Cerebellar nuclear complex (tissue), 1 donor: ENCODE measurements at places on chromosomes 6 and 20.

DNA sequence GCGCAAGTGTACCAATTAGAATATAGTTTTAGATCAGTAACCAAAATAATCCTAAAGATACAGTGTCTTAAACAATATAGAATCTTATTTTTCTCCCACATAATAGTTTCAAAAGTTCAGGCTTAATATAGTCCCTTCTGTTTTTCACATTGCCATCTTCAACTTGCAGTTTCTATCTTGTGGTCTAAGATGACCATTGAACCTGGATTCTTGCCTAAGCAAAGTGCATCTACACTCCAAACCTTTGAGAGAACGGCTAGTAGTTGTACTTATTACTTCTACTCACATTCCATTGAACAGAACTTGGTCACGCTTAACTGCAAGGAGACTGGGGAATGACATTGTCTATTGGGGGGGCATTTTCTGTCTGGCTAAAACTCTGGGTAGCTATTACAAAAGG lies 373.0 kb downstream of the LMBRD1 start:
- no peak for DNase-seq

DNA sequence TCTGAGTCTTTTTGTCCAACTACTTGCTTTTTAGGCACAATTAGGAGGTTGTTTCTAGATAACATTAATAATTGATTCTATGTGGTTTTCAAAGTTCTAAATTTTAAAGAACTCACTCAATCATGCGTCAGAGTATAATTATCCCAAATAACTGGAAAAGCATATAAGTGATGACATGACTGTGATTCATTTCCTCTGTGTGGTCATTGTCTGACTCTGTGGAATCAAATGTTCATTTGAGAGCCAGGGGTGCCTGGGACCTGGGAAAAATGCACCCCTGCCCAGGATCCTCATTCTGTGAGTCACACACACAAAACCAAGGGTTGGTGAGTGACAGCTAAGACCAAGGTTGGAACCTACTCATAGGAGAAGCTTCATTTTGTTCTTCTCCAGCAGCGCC lies 127.1 kb upstream of the MLIP start:
- no peak for DNase-seq

DNA sequence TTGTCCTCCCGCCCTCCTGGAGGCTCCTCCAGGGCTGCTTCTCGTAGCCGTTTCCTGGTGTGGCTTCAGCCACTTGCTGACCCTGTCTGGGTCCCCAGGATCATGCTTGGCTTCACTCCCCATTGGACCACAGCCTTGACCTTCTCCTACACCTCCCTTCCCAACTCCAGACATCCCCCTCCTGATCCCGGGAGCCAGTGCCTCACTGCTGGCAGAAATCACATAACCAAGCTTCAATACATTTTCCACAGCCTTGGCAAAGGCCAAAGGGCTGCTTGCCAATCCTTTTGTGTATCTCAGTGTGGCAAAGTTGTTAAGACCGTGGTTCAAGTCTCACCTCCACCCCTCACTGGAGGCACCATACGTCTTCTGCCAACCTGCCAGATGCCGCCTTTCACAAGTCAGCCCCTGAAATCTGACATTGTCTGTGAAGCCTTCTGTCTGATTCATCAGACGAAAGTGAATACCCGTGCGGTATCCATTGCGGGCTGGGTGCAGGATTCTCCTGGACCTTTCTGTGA lies 60.1 kb downstream of the PHACTR3 start:
- no peak for DNase-seq

GRCh38 chr6:56318851-56319250 lies 71.5 kb upstream of the COL21A1 start:
- no peak for DNase-seq

- DNase-seq = no peak
Observed at GRCh38 chr6:46014046-46014445, 1.6 kb downstream of the CLIC5 start.

GRCh38 chr20:61692479-61692878 lies 373.2 kb downstream of the TAF4 start:
- no peak for DNase-seq

DNA sequence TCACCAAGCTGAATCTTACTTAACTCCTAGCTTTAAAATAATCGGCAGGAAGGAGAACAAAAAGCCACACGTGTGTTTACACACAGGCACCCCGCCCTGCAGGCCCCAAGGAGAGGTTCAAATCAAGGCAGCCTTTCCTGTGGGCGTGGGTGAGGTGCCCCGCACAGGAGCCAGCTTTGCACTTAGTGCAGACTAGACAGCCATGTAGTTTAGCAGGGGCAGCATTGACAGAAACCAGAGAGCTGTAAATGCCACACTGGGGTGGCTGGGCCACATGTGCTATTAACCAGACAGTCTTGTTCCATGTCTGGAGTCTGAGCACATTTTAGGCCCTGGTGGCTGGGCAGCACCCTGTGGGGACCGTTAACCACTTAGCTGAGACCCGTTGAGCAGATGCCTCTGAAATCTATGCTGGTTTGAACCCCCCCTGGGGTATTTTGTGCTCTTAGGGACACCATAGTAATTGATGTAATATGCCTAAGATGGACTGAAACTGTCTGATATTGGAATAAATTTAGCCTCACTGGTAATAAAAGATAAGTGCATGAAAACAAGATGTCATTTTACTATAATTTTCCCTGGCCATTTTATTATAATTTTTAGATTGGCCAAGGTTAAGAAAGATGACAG lies 106.4 kb upstream of the KCNG1 start:
- DNase-seq = no peak

DNA sequence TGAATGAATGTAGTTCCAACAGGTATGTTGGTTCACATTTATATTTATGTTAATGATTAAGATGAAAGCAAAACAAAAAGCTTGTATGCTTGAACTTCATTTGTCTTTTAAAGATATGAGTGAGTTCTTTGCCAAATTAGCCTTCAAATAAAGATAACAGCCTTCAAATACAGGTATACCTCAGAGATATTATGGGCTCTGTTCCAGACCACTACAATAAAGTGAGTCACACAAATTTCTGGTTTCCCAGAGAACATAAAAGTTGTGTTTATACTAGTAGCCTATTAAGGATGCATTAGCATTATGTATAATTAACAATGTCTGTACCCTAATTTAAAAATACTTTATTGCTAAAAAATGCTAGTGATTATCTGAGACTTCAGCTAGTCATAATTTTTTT lies 245.3 kb upstream of the MAN1A1 start:
- no peak for DNase-seq

DNA sequence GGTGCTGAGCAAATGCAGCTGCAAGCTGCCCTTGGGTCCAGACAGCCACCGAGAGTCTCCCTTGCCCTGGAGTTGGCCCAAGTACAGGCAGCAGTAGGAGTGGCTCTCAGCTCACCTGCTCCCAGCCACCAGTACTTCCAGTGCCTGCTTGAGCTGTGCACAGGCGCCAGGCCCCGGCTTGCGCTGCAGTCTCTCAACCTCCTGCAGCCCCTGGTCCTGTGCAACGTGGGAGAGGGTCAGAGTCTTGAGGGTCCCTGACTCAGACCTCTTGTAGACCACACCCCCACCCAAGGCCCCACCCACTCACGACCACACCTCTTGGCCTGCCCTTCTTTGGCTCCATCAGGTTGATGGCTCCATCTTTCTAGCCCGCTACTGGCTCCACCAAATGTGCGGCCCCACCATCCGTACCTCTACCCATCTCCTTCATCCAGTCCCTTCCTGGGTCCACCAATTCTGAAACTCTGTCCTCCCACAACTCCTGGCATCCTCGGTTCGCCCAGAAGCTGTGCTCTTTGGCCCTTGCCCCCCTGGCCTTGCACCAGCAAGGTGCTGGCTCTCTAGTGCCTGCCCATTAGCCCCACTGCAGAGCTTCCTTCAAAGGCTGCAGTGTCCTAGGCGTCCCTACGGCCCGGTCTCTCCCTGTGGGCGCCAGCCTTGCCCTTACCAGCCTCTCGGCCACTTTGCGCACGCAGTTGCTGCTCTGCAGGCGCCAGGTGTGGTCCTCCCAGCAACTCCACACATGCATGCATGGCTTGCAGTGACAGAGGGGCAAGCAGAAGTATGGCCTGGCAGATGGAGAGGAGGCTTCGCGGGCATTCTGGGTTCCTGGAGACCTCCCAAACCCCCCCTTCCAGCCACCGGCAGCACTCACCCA lies 16.5 kb upstream of the SPAG4 start:
- DNase-seq = no peak

DNA sequence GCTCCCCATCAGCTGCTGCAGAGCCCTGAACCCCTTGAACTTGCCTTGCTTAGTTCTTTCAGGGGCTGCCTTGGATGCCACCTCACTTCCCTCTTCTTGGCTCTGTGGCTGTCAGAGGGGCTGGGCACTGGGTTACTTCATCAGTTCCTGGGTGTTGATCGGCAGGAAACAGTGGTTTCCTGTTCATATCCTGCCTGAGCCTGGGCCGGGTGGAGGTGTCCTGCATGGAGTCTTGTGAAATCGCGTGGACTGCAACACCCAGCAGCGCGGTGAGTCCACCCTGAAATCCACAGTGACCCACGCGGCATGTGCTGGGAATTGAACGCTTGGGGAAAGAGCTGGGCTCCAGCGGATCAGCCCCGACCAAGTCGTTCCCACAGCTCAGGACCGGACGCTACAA lies 97.5 kb downstream of the CDH26 start:
- no peak for DNase-seq

- DNase-seq = no peak
Observed at GRCh38 chr6:127160484-127160883, 42.0 kb downstream of the RSPO3 start.

- no peak for DNase-seq
Observed at GRCh38 chr20:63682384-63683139, 13.9 kb upstream of the TNFRSF6B start.

DNA sequence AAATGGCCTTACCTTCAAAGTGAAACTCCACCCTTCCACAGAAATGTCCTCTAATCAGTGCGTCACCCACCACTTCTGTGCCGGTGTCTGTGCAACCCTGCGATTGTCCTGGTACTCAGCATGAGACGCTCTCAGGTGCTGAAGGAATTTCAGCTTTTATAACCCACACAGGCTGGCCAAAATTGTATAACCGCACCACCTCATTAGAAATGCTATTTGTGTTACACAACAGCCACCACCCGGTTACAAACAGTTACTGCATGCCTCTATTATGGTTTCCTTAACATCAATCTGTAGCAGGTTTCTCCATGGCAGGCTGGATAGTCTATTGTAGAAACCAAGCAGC lies 51.5 kb downstream of the SLC23A2 start:
- no peak for DNase-seq

GRCh38 chr6:116443105-116443504 lies 18.1 kb upstream of the CALHM6 start:
- DNase-seq = no peak

DNA sequence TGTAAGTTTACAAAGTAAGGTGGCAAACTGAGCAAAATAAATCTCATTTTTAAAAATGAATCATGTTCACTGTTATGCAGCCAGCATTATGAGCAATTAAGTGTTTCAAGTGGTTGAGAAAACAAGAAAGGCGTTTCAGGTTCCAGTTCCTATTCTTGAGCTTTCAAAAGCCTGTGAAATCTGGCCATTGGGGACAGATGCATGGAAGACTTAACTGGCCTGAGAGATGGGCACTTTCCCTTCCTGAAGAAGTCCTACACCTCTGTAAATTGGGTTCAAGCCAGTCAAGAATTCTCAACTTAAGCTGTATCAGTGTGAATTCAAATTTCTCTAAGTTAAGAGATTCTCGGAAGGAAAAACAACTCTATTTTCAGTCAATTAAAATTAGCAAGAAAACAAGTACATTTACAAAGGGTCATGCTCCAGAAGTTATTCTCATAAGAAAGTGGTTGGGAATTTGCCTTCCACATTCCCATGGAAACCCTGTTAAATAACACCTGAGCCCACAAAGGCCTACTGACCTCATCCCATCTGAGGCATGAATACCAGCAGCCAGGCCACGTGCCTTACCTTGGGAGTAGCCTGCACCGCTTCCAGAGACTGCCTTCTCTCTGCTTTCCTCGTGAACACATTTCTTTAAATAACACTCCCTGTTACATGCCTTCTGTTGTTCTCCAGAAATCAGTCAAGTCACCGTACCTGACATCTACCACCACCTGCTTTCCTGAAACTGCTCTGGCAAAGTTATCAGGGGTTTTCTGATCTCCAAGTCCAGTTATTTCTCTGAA lies 19.4 kb downstream of the MAP3K5 start:
- DNase-seq = no peak

- peak; percentile 17 for DNase-seq
Observed at GRCh38 chr6:146315381-146316174, 228.1 kb upstream of the RAB32 start.

DNA sequence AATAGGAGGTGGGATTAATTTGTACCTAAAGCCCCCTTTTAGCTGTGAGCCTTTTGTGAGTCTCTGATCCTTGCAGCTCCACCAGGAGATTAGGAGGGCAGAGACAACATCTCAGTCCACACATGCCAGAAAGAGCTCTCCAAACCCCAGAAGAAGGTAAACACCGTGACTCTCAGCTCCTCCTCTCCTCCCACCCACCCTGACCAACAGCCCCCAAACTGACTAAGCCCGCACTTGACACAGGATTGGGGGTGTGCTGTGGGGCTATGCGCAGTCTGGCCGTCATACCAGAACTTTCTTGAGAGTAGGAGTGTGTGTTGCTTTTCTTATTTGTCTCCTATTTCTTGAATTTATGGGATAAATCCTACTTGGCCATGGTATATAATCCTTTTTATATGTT lies 164.7 kb upstream of the SNX9 start:
- no peak for DNase-seq

DNA sequence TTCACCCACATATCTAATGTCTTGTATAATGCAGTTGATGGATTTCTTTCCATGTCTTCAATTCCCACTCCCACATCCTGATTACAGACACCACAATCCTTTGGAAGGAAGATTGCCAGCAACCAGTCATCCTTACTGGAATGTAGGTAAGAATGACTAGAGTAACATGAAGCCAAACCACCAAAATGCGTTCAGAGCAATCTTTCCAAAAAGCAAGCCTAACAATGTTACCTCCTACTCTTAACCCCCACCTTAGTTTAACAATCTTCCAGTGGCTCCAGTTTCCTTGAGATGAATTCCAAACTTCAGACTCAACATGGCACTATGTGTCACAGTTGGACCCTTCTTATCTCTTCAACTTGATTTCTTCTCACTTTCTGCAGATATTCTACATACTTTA lies 685.6 kb downstream of the DOK5 start:
- DNase-seq = no peak

DNA sequence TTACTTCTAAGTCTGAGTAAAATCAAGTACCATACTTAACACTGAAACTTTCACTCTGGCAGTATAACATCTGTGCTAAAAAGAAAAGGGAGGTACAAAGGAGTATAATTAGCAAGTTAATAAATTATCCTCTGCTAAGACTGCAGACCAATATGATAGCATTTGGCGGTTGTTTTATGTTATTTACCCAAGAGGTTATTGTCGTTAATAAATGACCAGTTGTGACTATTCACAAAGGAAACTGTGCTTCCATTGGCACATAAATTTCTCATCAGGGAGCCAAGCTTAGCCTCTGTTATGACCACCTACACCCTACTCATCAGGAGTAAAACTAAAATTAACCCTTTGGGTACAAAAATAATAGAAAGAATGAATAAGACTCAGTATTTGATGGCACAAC lies 86.5 kb downstream of the CRYBG1 start:
- DNase-seq = no peak

- no peak for DNase-seq
Observed at GRCh38 chr6:139547122-139547776, 172.8 kb upstream of the CITED2 start.

GRCh38 chr6:7781240-7781639 lies 55.3 kb downstream of the BMP6 start:
- no peak for DNase-seq

- no peak for DNase-seq
Observed at GRCh38 chr6:23199541-23199940, 630.2 kb downstream of the HDGFL1 start.

GRCh38 chr6:40755749-40756452 lies 168.7 kb upstream of the LRFN2 start:
- no peak for DNase-seq

- DNase-seq = no peak
Observed at GRCh38 chr6:103193413-103193812, 1666.3 kb downstream of the HACE1 start.
